ENCODE measurements at places on chromosomes 2 and 18.
A peak's percentile ranks its signal among the peaks of the same experiment; 100 is the strongest.

DNA sequence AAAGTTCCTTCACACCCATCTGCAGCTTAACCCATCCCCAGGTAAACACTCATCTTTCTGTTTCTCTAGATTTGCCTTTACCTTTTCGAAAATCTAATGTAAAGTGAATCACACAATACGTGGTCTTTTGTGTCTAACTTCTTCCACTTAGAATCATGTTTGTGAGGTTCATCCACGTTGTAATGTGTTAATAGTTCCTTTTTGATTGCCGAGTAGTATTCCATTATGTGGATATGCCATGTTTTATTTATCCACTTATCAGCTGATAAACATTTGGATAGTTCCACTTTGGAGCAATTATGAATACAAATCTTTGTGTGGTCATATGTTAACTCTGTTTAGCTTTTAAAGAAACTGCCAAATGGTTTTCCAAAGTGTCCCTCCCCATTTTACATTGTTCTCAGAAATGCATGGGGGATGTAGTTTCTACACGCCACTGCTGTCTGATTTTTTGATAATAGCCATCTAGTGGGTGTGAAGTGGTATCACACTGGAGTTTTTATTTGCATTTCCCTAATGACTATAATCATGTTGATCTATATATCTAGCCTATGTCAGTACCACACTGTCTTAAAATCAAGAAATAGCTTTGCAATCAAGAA is 22.3 kb downstream of the PECR start:
- no peak for DNase-seq

DNA sequence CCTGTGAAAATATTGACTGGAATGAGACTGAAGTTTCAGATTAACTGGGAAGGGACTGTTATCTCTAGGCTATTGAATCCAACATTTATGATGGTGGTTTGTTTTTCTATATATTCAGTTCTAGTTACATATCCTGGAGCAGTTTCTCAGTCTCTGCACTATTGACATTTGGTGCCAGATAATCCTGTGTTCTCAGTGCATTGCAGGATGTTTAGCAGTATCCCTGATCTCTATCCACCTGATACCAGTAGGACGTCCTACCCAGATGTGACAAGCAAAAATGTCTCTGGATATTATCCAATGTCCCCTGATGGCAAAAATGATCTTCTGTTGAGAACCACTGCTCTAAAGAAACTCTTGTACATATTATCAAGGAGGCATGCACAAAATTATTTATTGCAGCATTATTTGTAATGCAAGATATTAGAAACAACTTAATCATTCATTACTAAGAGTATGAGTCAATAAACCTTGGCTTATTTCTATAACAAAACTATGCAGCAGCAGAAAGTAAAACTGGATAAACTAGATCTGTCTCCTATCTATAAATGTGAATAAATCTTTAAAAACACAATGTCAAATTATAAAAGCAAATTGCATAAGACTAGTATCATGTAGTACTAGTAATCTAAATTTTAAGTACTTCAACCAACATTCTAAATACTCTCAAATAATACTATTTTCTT is 369.3 kb upstream of the RND3 start:
- DNase-seq = no peak

- no peak for DNase-seq
Observed at GRCh38 chr2:18096836-18097405, 218.5 kb downstream of the KCNS3 start.

- no peak for DNase-seq
Observed at GRCh38 chr2:3476321-3476984, 42.9 kb downstream of the ADI1 start.

DNA sequence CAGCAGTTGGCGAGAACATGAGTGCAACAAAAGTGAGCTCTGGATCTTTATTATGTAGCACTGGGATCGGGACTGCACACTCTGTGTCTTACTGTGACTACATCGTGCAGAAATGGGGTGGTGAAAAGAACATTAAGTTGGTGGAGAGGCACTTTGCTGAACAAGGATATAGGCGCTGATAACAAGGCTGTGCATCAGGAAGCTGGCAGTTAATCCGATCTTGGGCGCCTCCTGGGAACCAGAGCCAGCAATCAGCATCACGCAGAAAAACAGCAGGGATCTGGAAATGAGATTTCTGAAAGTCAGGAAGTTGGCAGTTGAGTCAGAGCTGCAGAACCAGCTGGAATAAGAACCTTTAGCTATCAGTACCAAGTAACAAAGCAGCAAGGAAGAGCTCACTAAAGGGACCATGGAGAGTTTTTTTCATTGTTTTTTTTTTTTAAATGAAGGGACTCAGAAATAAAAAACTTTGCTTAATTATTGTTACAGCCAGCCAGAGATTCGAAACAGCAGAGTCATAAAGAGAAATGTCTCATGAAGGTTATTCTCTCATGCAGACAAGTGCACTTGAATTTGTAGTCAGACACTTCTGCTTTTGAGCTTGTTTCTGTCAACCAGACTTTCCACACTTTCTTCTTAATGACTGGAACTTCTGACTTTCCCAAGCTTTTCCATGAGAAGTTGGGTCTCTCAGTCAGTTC is 22.8 kb upstream of the MYO3B start:
- peak; percentile 33 for DNase-seq

DNA sequence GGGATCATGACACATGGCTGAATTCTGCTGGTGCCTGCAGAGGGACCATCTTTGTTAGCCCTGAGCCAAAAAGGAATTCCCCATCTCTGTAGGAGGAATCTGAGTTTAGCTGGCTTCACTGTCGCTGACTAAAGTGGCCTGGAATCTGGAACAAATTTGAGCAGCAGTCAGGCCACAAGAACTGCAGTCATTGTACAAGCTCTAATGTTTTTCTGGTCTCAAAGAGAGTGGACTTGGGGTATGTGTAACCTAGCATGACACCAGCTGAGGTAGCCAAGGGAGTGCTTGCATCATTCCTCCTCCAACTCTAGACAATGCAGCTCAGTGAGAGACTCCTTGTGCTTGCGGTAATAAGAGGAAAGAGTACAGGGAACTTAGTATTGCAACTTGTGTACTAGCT is 539.1 kb upstream of the LRRTM4 start:
- no peak for DNase-seq

GRCh38 chr2:160345071-160345764 is 145.1 kb upstream of the ITGB6 start:
- DNase-seq = no peak

- no peak for DNase-seq
Observed at GRCh38 chr18:41645589-41646360, 309.3 kb upstream of the PIK3C3 start.

DNA sequence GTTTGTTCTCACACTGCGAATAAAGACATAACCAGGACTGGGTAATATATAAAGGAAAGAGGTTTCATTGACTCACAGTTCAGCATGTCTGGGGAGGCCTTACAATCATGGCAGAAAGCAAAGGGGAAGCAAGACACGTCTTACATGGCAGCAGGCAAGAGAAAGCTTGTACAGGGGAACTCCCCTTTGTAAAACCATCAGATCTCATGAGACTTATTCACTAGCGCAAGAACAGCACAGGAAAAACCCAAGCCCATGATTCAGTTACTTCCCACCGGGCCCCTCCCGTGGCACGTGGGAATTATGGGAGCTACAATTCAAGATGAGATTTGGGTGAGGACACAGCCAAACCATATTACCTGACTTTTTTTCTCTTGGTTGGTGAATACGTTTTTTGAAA is 51.3 kb downstream of the TMEM247 start:
- DNase-seq = no peak

- DNase-seq = peak; percentile 68
Observed at GRCh38 chr2:64260817-64261216, 116.6 kb upstream of the PELI1 start.

DNA sequence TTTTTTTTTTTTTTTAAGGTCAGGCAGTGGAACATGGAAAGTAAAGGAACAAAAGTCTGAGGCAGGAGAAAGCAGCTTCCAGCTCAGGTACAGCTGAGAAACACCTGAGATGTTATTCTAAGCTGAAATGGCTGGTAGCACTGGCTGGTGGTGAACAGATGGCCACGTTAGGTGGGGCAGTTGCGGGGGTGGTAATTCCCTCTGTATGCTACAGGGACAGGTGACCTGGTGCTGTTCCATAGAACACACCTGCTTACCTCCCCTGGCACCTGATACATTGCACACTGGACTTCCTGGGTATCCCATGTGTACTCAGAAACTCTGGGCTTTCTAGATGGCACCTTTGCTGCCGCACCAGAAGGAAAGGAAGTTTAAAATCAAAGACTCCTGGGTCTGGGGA is 333.3 kb downstream of the SLC8A1 start:
- DNase-seq = no peak

DNA sequence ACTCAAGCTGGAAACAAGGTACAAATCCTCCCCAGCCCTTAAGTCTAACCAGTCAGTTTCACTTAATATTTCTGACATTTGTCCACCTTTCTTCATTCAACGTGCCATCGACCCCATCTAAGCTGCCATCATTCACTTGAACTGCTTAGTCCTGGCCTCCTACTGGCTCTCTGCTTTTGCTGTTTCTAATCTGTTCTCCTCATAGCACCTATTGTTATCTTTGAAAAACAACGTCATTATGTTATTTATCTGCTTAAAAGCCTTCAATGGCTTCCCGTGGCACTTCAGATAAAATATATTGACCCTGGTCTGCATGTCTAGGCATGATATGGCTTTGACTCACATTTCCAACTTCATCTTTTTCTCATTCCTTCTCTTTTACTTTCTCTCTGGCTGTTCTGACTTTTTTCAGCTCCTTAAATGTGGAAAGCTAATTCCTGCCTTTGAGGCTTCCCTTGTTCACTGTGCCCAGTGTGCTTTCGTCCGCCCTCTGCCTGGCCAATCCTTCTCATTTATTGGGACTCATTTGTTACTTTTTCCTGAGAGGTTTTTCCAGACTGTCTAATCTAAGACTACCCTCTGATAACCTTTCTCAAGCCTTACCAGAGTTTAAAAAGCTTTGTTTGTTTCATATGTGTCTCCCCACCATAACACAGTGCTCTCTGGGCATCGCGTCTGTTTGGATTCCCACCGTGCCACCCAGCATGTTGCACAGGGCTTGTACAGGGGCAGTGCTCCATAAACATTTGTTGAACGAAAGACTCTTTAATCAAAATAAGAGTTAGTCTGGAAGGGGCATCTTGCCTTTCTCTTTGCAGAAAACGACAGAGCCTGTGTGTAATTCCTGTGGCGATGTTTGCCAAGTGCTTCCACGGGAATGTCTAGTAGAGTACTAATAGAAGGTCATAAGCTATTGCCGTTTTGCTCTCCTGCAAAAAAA is 183.9 kb downstream of the FMNL2 start:
- no peak for DNase-seq

- DNase-seq = no peak
Observed at GRCh38 chr2:14401873-14402272, 230.6 kb upstream of the LRATD1 start.

- no peak for DNase-seq
Observed at GRCh38 chr2:109533823-109534222, 79.9 kb downstream of the SEPTIN10 start.

- DNase-seq = no peak
Observed at GRCh38 chr2:39264733-39265132, 21.0 kb upstream of the CDKL4 start.

DNA sequence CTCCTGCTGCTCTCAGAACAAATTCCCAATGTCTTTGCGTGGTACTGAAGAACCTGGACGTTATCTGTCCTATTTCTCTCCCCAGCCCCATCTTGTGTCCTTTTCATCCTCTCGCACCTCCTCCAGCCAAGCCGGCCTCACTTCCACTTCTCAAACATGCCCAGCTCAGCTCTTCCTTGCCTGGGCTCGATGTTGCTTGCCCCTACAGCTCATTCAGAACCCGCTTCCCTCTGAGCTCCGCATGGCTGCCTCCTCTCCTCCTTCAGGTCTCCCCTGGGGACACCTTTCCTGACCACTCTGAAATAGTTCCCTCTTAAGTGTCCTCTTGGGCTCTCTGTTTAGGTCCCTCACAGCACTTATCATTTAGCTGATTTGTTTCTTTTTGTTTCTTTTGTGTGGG is 6.7 kb upstream of the SMARCAL1 start:
- no peak for DNase-seq

GRCh38 chr2:150997702-150998440 is 263.8 kb downstream of the RBM43 start:
- no peak for DNase-seq

DNA sequence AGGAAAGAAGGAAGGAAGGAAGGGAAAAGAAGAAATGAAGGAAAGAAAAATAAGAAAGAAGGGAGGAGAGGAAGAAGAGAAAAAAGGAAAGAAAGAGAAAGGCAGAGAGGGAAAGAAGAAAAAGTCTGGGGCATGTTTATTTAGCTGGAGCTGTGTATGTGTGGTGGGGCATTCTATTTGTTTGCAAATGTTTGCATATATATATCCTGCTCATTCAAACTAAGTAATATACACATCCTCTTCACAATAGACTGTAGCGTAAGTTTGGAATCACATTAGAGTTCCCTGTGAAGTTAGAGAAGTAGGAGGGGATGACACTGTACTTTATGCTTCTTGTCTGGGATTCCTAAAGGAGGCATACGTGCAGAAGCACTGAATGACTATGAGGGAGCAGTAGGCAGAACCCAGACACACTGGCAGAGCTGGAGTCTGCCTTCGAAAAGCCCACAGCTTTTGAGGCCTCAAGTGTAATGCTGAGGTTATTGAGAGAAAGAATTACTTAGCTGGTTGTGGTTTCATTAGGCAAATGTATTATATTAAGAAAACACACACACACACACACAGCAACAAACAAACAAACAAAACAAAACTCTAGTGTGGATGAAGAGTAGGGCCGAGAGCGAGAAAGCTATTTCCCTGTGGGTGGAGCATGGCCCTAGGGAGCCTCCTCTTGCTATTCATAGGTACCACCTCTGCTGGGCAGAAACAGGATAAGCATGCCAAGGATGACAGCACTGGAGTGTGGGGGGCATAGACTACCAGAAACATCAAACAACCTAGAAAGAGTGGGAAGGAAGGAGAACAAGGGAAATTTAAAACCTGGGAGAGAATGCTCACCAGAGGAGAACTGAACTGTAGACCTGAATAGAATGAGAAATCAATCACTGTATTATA is 905.1 kb upstream of the NXPH2 start:
- DNase-seq = no peak

DNA sequence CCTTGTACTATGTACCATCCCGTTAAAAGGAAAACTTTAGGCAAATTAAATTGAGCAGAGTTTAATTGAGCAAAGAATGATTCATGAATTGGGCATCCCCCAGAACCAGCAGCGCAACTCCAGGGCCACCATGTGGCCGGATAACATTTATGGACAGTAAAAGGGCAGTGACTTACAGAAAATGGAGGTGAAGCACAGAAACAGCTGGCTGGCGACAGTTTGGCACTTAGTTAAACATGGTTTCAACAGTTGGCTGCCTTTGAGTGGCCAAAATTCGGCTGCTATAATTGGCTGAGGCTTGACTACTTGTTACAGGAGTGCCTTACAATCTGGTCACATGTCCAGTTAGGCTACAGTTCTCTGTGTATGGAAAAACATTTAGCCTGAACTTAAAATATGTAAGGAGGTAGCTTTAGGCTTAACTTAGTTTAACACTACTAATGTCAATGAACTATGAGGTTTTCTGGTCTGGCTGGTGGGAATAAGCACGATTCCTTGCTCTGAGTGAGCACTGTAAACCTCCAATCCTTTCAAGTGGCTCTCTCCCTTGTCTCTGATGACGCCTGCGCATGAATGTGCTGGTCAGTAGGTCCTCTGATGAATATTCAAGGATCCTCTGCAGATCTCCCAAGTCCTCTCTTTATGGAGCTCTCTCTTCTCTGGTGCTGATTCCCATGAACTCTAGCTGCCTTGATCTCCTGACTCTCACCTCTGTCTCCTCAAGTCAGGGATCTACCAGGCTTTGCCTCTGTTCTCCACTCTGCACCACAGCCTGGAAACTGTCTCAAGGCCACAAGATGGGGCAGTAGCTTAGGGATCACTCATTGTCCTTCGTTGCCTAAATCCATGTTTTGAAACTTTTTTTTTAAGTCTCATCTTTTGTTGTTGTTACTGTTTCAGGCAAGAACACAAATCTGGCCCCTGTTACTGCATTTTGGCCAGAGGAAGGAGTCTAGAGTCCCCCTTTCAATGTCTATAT is 24.4 kb upstream of the RAB31 start:
- peak; percentile 32 for DNase-seq
